Activated T-helper 2 cell treated with anti-CD3 and anti-CD28 coated beads, Interferon-gamma antibody, Interleukin-2, Interleukin-4, amounts not matched to agents 10 μg/mL and 5 μg/mL and 100 μg/mL, durations not matched to agents 14 hours and 24 hours and 36 hours (primary cell): ENCODE measurements at places on chromosomes 1 and 21. TPM values are rescaled to one million over a fixed set of nuclear protein-coding genes. Genes with fewer than 3 reads are reported as not detected.
A peak's percentile ranks its signal among the peaks of the same experiment; 100 is the strongest.

DNA sequence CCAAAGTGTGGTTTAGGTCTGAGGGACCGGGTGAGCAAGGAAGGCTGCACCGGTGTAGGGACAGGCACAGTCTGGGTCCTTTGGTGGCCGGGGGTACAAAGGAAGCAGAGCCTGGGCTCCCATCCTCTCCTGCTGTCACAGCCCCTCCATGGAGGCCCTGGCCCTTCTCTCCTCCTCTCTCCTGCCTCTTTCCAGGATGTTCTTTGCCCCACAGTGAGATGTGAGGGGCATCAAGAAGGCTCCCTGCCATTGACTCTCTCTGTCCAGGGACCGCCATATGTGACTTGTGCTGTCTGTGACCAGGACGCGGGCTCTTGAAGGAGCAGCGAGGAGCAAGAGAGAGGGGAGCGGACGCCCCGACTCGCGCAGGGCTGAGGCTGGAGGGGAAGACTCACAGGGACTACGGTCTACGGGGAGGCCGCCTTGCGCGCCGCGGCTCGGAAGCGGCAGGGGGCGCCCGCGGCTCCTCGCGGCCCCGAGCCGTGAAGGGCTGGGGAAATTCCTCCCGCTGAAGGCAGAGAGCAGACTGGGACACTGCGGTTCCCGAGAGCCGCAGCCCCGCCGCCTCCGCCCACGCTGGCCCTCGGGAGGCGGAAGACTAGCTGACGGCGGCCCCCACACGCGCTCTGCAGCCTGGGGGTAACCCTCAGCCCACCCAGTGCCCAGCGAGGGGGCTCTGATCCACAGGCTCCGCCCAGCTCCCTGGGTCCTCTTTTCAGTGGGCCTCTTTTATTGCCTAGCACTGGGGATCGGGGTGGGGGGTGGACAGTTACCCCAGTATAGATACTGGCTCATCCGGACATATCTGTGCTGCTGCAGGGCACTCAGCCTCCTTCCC is 40.8 kb downstream of the MAB21L3 start:
- DNase-seq = peak; percentile 68
- peak overlapping the region; percentile 20 for H3K4me3 ChIP-seq
- H3K4me1 ChIP-seq = peaks cover 11% of the 10 kb centered on the region
- H3K27me3 ChIP-seq = peaks cover 32% of the 10 kb centered on the region

DNA sequence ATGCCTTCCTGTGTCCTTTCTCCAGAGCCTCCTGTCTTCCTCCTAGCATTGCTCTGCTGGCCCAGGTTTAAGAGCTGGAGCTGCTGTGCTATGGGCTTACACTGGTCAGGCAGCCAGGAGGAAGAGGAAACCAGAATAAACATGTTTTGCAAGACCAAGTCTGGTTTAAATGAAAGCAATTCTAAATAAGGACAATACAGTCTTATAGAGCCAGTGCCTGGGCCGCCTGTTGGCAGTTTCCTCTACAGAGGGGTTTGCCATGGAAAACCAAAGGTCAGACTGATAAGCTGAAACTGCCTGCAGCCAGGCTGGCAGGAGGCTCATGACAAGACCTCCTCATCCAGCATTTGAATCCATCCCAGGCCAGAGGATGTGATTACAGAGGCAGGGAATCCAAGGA is 92.9 kb upstream of the FGGY start:
- H3K27me3 ChIP-seq = peaks cover 12% of the 10 kb centered on the region
- no peaks in the 10 kb centered on the region for H3K4me1 ChIP-seq
- H3K27ac ChIP-seq = no peak overlapping the region
- no peak overlapping the region for H3K4me3 ChIP-seq
- no peaks in the 10 kb centered on the region for H3K36me3 ChIP-seq
- DNase-seq = no peak

GRCh38 chr1:211685823-211686222 is 10.4 kb upstream of the NEK2 start:
- H3K4me3 ChIP-seq = no peak overlapping the region
- peaks cover 11% of the 10 kb centered on the region for H3K27me3 ChIP-seq
- no peak for DNase-seq

- H3K27me3 ChIP-seq = peaks cover 10% of the 10 kb centered on the region
- no peaks in the 10 kb centered on the region for H3K36me3 ChIP-seq
- H3K4me3 ChIP-seq = no peak overlapping the region
- H3K4me1 ChIP-seq = no peaks in the 10 kb centered on the region
Measured at GRCh38 chr1:114289306-114289705, 135.6 kb upstream of the SYT6 start.

DNA sequence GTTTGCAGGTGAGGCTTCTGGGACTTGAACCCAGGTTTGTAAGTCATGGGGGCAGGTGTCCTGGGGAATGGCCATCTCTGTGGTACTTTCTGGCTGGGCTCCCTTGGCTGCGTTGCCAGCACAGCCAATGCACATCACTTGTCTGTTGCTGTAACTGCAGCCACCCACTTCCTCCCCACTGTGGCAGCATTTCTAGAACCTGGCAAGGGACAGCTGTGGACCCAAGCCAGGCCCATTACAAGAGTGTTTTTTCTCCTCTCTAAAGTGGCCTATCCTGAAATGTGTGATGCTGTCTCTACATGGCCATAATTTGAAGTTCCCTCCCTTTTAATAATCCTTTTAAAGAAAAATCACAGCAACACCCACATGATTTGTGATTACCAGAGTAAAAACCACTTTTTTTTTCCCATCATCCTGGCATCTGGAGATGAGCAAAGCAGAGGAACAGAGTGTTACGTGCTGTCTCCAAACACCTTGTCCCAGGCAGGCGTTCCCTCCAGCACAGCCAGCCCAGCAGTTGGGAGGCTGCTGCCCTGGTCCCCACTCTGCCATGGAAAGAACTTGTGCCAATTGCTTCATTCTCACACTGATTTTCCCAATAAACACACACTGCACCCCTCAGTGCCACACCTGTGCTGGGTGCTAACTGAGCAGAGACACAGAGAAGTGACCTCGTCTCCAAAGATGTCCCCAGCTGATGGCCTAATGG is 360.6 kb upstream of the USP24 start:
- no peaks in the 10 kb centered on the region for H3K27me3 ChIP-seq
- no peaks in the 10 kb centered on the region for H3K36me3 ChIP-seq
- H3K4me1 ChIP-seq = no peaks in the 10 kb centered on the region
- no peak overlapping the region for H3K4me3 ChIP-seq
- no peak for DNase-seq
- H3K27ac ChIP-seq = no peak overlapping the region

DNA sequence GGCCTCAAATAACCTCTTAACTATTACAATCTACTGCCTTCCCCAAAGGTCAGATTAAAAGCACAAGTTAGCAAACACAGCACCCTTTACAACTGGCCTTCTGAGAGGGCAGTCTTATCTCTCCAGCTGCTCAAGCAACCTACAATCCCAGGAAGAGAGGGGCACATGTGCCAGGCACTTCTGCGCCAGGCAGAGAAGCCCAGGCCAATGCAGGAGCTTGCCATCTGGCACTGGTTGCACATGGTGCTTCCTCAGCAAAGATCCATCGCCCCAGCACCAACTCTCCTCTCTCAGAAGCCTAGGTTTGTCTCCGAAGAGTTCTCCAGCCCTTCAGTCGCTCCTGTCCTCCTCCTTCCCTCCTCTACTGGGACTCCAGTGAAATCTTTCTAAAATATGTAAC is 2.5 kb downstream of the STK40 start:
- peaks cover 22% of the 10 kb centered on the region for H3K36me3 ChIP-seq
- H3K27me3 ChIP-seq = no peaks in the 10 kb centered on the region
- peak overlapping the region; percentile 47 for H3K4me3 ChIP-seq
- no peak for DNase-seq

GRCh38 chr1:23475134-23475628 is 8.8 kb downstream of the ASAP3 start:
- no peaks in the 10 kb centered on the region for H3K36me3 ChIP-seq
- no peak overlapping the region for H3K27ac ChIP-seq

DNA sequence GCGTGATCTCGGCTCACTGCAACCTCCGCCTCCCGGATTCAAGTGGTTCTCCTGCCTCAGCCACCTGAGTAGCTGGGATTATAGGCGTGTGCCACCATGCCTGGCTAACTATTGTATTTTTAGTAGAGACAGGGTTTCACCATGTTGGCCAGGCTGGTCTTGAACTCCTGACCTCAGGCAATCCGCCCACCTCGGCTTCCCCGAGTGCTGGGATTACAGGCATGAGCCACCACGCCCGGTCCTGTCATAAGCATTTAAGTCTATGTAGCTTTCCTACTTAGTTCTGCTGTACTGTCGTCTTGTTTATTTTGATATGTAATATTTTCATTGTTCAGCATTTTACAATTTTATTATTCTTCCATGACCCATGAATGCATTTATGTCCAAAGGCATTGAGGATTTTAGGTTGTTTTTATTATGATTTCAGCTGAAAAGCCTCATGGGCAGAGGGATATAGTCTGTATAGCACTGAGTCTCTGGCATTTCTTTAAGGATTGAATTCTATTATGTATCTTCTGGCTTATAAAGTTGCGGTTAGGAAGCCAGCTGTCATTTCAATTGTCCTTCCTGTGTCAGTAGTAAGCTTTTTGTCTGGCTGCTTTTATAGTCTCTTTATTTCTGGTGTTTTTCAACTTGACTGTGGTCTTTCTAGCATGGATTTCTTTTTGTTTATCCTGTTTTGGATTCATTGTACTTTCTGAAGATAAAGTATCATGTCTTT is 9.2 kb downstream of the AGPAT3 start:
- H3K27me3 ChIP-seq = no peaks in the 10 kb centered on the region
- H3K4me3 ChIP-seq = no peak overlapping the region
- H3K36me3 ChIP-seq = peaks cover 79% of the 10 kb centered on the region
- peaks cover 51% of the 10 kb centered on the region for H3K4me1 ChIP-seq
- peak overlapping the region; percentile 70 for H3K27ac ChIP-seq

DNA sequence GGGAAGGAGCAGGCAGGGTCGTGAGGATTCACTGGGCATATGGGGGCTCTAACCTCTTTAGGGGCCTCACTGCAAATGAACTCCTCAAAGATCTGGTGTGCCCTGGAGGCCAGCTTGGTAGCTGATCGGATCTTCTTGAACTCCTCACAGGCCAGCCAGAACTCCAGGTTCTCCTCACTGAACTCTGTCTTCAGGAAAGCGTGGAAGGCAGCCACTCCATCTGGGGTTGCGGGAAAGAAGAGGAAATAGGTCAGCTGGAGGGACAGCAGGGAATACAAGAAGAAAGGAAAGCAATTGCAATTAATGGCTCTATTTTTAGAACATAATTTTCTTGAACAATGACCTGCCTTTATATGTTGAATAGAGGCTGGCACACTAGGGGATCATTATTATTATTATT is 2.3 kb downstream of the RGS16 start:
- no peak overlapping the region for H3K27ac ChIP-seq
- peaks cover 24% of the 10 kb centered on the region for H3K4me1 ChIP-seq
- H3K36me3 ChIP-seq = peaks cover 6% of the 10 kb centered on the region
- no peaks in the 10 kb centered on the region for H3K27me3 ChIP-seq
- no peak overlapping the region for H3K4me3 ChIP-seq

The PDZK1IP1 gene
- not detected in 2 replicates for total RNA-seq

The NLRP3 gene
- total RNA-seq = 0.09 and 0.30 TPM in 2 replicates

The GJA8 gene
- total RNA-seq = not detected in 2 replicates

The C4BPB gene
- 0.23 and 0.41 TPM in 2 replicates for total RNA-seq
